GM12891 (cell line): ENCODE measurements at places on chromosomes 1 and 21.

DNA sequence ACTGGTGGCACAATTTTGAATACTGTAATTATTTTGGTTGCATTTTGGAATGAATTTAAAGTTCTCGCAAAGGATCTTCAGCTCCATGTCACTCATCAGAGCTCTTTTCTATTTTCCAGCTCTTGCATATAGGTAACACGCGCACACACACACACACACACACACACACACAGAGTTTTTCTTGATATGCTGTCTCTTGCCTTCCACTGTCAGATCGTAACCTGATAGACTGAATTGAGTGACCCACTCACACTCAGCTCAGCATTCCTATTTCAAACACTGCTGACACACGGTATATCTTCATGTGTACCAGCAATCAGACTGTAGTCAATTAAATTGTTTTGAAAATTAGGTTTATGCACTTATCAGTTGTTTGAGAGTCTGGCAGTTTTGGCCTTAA lies 214.1 kb downstream of the PBX1 start:
- no peak for DNase-seq

GRCh38 chr1:237583756-237584155 lies 307.0 kb downstream of the ZP4 start:
- DNase-seq = no peak

- DNase-seq = no peak
Observed at GRCh38 chr1:17370618-17371017, 1.4 kb upstream of the PADI6 start.

DNA sequence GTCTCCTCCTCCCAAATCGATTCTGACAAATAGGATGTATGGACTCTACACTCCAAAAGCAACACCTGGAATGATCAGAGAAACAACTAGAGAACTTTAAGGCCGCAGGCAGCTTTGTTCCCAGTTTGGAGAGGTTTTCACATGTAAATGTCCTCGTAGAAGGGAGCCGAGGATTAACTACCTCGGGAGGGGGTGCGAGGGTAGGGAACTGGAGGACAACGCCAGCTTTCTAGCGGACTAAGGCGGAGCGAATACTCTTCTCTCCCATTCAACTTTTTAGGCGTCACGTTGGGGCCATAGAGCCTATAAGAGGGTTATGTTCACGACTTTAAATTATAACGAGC lies 1.2 kb downstream of the SCAF4 start:
- DNase-seq = no peak

- no peak for DNase-seq
Observed at GRCh38 chr1:38129971-38130370, 83.4 kb upstream of the POU3F1 start.

GRCh38 chr1:18205319-18205718 lies 97.7 kb downstream of the IGSF21 start:
- DNase-seq = no peak

GRCh38 chr1:26110731-26111529 lies 694 bp upstream of the PDIK1L start:
- DNase-seq = peak; percentile 80
